Stimulated activated naive CD8-positive, alpha-beta T cell treated with anti-CD3 and anti-CD28 coated beads, Interleukin-15, amount 100 ng/mL, for 72 hours (primary cell): ENCODE measurements at places on chromosomes 4 and X.

DNA sequence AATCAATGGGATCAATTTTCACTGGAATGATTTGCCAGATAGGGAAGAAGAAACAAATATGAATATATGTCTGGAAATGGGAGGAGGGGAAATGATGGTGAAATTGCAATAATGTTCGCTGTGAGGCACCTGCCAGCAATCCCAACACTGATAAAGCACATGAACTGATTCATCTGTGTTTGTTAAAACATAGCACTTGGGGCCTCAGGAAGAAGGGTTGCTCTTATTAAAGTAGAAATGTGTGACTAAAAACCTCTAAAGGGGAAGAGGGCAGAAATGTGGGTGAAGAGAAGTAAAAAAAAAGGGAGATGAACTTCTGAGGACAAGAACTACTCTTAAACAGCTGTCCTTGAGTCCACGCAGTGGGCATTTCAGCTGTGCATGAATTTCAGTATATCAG is 101.4 kb downstream of the C4orf51 start:
- no peak for DNase-seq

- DNase-seq = no peak
Observed at GRCh38 chr4:114694770-114695169, 96.2 kb downstream of the UGT8 start.

DNA sequence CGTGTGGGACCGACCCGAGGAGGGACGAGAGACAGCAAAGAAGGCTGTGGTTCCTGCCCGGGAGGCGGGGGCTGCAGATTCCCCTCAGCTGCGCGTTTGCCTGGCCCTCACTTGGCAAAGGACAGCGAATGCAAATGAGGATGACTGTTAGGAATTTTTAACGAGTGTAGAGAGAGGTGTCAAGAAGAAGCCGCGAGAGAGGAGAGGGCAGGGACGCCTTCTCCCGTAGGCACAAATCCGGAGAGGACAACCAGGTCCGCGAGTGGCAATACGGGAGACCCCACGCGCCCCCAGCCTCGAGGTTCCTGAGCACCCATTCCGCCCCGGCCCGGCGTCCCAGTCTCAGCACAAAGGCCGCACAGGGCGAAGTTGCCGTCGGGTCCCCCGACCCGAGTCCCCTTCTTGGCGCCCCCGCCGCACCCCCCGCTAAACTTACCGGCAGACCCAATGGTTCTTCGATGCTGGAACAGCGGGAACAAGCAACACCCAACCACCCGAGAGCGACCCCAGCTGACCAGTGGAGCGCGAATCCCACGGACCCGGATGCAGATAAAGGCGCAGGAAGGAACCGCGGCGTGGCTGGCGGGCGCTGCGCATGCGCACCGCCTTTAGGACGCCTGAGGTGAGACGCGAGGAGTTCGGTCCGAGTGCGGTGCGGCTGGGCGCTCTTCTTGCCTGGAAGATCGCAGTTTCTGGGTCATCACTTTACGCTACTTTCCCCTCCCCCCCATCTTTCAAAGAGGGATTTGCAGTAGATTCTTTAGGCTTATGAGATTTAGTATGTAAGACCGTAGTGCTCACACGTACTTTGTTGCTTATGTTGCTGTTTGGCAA is at the start of gene GNPDA2:
TSS of gene GNPDA2 (minus strand) at position 519 of the 834 bp plus-strand sequence. CDS start 4,349 bp downstream, outside the sequence.
- peak; percentile 84 for DNase-seq

GRCh38 chr4:41476310-41476885 is 61.6 kb upstream of the LIMCH1 start:
- no peak for DNase-seq

DNA sequence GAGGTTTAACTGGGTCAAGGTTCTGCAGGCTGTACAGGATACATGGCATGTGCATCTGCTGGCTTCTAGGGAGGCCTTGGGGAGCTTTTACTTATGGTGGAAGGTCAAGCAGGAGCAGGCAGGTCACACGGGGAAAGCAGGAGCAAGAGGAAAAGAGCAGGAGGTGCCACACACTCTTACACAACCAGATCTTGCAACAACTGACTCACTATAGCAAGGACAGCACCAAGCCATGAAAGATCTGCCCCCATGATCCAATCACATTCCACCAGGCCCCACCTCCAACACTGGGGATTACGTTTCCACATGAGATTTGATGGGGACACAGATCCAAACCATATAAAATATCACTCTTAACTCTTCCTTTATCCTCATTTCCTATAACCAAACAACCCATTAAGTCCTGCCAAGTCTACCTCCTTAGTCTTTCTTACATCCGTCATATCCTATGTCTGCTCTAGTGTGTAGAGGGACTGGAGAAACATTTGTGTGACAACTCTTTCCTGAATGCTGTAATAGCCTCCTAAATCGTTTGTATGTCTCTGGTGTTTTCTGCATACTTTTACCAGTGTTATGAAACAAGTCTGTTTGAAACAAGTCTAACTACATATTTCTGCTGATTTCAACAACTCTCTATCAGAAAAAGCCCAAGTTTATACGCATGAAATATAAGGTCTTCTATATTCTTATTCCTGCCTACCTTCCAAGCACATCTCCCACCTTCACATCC is 8.3 kb upstream of the RAP2C start:
- no peak for DNase-seq

DNA sequence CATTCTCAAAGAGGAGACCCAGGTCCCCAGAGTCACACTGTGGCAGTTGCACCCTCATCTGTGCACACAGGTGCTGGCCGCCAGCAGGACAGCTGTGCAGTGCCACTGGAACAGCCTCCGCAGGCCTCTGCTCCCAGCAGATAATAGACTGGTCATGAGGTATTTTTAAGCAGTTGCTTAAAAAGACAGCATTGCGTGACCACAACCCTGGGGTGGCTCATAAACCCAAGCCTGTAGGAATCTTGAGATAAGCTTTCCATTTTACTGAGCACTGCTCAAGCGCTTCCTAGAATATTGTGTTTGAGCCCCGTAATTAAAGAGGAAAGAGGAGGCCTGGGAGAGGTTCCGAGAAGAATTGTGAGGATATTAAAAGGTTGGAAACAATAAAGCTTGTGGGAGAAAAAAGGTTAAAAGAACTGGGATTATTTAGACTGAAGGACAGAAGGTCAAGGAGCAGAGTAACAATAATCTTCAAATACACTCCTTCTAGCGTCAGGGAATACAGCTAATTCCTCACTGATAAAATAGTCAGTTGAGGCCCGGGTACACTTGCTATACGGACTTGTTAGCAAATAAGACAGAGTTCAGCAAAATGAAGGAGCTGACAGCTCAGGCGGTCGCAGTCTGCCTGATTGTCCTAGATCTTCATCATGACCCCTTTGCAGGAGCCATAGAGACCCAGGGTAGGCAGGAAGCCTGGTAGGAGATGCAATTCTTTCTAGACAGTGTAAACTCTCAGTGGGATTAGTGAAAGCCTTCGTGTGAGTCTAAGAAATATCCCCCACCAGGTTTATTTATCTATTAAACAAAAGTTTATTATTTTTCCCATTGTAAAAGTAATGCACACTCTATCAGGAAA is 86.2 kb upstream of the KIT start:
- DNase-seq = no peak

DNA sequence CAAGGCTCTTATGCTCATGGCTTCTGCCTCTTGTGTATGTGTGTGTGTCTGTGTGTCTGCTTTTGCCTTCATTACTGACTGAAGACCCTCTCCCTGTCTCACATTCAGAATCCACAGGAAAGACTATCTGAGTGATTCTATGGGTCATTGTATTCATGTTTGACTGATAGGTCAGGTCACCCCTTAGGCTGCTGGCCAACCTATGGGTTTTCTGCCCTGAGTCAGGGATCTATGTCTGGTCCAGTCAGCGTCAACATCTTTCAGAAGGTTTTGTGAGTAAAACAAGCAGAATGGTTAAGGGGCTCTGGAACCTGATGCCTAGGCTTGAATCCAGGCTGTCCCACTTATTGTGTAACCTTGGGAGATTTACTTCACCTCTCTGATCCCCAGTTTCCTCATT is 30.5 kb downstream of the NHSL2 start:
- no peak for DNase-seq

DNA sequence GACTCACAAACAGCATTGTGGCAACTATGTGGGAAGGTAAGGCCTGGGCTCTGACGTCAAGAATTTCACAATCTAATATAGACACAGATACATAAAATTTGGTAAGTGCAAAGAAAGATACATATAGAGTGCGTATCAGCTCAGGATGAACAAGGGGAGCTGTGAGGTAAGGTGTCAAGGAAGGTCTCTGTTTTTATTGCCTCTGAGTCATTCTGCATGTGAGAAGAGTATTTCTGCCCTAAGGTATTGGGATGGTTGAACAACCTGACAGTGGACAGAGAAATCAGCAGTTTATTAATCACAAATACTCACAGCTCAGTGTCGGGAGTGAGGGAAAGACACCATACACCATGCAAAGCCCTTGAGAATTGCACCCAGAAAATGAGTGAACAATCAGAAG is 89.8 kb downstream of the COMMD8 start:
- DNase-seq = no peak

- no peak for DNase-seq
Observed at GRCh38 chrX:39398963-39399261, 597.7 kb downstream of the MID1IP1 start.

DNA sequence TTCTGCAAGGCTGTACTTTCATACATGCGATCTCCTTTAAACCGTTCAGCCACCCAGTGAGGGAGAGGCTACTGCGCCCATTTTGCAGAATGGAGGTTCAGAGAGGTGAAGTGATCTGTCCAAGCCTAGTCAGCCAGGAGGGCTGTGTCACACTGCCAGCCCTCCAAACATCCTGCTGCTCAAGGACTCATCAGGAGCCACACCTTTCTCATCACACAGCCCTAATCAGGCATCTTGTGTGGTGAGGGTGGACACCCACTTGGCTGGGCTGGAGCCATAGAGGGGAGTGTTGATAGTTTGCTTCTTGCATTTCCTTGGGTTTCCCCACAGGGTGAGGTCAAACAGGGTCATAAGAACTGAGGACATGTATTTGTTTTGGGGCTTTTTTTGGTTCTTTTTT is 5.4 kb upstream of the CXCR3 start:
- no peak for DNase-seq

GRCh38 chr4:159762672-159763071 is 659.8 kb downstream of the RAPGEF2 start:
- no peak for DNase-seq

DNA sequence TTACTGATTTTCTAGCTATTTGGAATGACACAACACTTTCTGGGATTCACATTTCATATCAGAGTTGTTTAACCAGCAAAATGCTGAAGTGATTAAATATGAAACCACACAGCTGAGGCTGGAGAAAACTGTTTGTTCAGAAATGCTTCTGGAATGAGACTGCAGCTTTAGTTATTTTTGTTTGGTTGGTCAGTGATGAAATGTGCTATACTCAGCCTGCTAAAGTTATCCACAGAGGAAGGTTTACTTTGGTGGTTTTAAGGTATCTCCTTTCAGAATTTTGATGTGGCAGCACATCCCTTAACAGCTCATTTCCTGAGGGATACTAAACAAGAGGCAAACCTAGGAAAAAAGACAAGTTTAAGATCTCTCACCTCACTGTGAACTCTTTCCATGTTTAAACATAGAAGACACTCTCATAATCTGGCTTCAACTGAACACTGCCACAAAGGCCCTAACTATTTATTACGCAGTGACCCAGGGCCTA is 106.6 kb upstream of the PDE5A start:
- DNase-seq = no peak

DNA sequence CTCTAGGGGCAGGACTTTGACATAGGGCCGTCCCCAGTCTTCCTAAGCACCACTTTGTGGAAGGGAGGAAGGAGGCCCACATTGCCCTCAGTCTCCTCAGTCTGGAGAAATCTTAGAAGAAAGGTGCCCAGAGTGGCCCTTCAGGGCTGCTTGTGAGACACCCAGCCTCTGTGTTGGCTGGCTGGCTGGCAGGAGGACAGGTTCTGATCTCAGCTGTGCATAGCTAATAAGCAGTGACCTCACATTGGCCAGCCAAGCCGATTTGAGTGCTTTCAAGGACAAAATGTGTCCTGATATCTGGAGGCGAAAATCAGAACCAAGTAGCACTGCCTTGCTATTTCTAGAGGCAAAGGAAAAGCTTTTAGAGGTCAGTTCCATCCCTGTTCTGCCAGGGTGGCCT is 211.5 kb downstream of the BCOR start:
- no peak for DNase-seq

GRCh38 chr4:4717692-4718091 is 141.8 kb upstream of the MSX1 start:
- no peak for DNase-seq

DNA sequence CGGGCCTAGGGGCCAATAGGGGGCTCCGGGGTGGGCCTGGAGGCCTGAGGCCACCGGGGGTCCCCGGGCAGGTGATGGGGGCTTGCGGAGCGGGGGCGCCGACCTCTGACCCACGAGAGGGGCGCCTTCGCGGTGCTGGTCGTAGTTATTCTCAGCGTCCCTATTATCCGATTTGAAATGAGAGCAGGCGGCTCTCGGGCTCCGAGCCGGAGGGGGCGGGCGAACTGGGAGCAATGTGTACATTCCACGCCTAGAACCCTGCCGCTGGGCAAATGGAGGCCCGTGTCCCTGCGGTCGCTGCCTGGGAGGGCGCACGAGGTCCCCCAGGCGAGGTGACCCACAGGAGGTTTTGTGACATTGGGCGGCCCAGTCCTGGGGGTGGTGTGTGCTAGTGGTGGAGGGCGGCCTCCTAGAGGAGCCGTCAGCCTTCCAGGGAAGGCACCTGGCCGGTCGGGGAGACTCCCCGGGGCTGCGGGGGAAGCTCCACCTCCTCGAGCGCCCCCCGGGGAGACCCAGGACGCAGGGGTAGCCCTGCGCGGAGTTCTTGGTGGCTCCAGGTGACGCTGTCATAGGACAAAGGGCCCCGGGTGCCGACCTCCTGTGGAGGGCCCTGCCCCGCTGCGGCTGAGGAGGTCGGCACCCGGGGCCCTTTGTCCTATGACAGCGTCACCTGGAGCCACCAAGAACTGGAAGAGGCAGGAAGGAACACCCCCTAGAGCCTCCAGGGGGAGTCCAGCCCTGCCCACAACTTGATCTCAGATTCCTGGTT is 102.6 kb upstream of the PRKX start:
- DNase-seq = peak; percentile 17

GRCh38 chr4:70715097-70715496 is 6.7 kb upstream of the RUFY3 start:
- DNase-seq = peak; percentile 34

DNA sequence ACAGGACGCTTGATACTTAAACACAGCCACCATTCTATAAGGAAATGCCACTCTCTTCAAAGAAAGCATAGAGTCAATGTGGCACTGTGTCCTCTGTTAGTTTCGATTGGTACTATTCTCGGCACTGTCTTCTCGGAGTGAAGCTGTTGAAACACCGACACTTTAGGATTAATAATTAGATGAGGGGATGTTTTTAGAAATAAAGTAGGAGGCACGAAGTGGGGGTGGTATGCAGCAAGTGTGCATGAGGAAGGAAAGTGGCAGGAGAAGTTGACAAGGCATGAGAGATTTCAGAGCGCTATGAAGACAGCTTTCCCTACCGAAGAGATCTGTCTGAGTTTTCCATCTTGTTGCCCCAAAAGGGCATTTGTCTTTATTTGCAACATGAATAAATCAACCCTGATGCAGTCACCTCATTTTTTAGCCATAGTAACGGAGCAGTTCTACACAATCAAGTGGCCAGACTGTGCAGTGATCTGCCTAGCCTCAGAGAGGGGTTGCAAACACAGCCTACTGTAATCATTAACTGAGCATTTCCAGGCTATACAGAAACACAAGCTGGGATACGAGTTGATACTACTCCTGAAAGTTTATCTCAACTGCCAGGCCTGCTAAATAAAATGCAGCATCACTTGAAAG is 8.3 kb downstream of the GPRIN3 start:
- DNase-seq = no peak

- no peak for DNase-seq
Observed at GRCh38 chr4:156983366-156983765, 11.8 kb upstream of the PDGFC start.

- DNase-seq = no peak
Observed at GRCh38 chr4:62004881-62005280, 804.8 kb downstream of the ADGRL3 start.
